ENCODE measurements at places on chromosomes 6 and 20.
A peak's percentile ranks its signal among the peaks of the same experiment; 100 is the strongest.

DNA sequence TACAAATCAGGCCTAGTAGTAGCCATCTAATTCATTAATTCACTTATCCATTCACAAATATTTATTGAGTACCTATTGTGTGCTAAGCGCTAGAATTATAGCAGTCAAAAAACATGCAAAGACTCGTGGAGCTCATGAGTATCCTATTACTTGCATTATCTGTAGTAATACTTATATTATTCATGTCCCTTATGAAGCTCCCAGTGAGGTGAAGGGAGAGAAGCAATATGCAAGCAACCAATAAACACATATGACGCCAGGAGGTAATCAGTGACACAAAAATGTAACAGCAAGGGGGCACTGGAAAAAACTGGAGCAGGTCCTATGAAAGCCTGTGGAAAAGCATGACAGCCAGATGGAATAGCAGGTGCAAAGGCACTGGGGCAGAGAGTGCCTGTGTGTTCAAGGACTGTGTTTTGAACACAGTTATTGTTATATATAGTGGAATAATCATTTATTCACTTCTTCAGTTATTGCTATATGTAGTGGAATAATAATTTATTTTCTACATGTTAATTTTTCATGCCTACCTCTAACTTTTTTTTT lies 109.5 kb downstream of the KIF13A start:
- no peak for DNase-seq

- DNase-seq, result no peak
Observed at GRCh38 chr6:41785689-41786450, 1.6 kb upstream of the TOMM6 start.

DNA sequence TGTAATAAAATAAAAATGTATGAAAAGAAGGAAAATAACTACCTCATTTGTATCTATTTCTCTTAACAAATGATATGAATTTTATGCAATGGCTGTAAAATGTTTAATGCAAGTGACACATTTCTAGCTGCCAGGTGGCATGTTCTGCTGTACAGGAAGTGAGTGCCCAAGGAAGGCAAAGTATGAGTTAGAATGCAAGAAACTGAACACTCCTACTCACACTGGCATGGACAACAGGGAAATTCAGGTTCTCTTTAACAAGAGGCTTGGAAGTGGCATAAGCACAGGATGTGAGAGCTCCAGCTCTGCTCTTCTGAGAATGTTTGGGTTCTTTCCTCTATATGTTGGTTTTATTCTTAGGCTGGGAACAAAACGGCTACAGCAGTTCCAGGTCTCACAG lies 20.4 kb upstream of the LAMA4 start:
- no peak for DNase-seq

- DNase-seq, result peak; percentile 85
Observed at GRCh38 chr20:36153736-36154699, 522 bp upstream of the EPB41L1 start.

- DNase-seq, result no peak
Observed at GRCh38 chr6:92779746-92780145, 639.6 kb downstream of the EPHA7 start.

DNA sequence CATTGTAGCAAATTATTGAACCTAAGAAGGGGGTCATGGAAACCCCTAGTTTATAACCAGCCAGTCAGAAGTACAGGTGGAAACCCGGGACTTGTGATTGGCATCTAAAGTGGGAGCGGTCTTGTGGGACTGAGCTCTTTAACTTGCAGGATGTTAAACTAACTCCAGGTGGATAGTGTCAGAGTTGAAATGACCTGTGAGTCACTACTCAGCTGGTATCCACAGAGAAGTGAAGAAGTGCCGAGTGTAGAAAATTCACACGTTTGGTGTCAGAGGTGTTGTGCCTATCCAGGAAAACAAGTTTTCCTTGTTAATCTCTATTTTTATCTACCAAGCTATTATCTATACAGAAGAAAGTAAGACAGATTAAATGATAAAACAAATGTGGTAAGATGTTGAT lies 179.7 kb downstream of the ADGRG6 start:
- no peak for DNase-seq

- DNase-seq, result no peak
Observed at GRCh38 chr20:24629668-24630067, 160.2 kb downstream of the SYNDIG1 start.

DNA sequence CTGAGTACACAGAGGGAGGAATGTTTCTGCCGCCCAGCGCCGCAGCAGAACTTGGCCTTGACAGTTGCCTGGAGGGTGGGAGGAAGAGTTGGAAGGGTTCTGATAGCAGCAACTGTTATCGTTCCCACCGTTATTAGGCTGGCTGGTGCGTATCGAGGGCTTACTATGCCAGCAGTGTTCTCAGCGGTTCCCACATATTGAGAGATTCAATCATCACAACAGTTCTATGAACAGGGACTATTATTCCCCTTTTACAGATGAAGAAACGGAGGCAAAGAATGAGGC lies 380.1 kb upstream of the SULF2 start:
- DNase-seq, result no peak

- no peak for DNase-seq
Observed at GRCh38 chr6:150617496-150618460, 18.1 kb downstream of the PLEKHG1 start.

- DNase-seq, result no peak
Observed at GRCh38 chr6:91438570-91438969, 851.7 kb upstream of the MAP3K7 start.

DNA sequence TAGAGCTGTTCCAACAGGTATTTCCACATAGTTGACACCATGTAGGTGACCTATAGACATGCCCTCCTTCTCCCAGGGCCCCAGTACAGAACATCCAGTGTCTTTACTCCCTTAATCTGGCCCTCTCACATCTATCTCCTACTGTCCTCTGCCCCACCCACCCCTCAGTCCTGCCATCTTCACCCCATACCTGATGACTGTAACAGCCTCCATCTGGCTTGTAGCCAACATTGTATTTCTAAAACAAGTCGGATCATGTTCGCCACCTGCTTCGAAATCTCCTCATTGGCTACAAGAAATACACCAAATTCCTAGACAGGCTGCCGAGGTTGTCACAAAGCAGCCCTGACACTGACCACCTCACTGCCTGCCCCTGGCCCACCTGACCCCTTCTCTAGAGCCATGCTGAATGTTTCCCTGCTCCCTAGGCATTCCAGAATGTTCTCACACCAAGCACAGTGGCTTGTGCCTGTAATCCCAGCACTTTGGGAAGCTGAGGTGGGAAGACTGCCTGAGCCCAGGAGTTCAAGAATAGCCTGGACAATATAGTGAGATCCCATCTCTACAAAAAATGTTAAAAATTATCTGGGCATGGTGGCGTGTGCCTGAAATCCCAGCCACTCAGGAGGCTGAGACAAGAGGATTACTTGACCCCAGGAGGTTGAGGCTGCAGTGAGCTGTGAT lies 6.0 kb downstream of the ZC3H12D start:
- DNase-seq, result no peak

DNA sequence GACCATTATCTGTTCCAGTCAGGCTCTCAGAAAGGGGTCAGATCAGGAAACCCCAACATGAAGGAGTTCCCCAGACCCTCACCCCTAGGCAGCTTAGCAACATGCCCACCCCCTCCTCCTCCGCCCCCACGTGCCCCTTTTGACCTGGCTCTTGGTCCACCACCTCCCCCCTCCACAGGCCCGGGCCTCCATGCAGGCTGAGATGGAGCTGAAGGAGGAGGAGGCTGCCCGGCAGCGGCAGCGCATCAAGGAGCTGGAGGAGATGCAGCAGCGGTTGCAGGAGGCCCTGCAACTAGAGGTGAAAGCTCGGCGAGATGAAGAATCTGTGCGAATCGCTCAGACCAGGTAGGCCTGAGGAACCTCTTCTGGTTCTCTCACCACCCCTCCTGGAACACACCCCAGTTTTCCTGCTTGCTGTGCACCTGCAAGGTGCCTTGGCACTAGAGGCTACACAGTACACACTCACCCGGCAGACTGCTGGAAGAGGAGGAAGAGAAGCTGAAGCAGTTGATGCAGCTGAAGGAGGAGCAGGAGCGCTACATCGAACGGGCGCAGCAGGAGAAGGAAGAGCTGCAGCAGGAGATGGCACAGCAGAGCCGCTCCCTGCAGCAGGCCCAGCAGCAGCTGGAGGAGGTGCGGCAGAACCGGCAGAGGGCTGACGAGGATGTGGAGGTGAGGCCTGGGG lies 21.9 kb downstream of the DEF6 start:
- no peak for DNase-seq

DNA sequence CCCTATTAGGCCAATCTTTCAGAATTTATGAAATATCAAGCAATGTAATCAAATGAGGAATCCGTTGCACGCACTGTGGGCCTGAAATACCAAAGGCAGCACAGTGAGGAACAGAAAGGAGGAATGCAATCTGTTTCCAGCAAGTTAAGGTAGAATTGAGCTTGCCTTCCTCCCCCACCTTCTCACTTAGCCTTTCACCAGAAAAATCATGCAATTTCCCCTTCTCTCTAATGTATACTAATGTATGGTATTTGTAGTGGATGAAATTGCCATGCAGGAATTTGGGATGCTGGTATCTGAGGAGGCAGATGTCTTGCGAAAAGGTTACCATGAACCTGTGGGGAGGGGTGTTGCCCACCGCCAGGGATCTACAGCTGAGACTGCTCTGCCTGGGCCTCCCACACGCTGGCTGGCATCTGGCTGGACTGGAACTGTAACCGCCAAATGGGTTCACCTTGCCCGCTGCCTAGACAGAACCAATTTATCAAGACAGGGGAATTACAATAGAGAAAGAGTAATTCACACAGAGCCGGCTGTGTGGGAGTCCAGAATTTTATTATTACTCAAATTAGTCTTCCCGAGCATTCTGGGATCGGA lies 222.4 kb upstream of the MYLIP start:
- no peak for DNase-seq

DNA sequence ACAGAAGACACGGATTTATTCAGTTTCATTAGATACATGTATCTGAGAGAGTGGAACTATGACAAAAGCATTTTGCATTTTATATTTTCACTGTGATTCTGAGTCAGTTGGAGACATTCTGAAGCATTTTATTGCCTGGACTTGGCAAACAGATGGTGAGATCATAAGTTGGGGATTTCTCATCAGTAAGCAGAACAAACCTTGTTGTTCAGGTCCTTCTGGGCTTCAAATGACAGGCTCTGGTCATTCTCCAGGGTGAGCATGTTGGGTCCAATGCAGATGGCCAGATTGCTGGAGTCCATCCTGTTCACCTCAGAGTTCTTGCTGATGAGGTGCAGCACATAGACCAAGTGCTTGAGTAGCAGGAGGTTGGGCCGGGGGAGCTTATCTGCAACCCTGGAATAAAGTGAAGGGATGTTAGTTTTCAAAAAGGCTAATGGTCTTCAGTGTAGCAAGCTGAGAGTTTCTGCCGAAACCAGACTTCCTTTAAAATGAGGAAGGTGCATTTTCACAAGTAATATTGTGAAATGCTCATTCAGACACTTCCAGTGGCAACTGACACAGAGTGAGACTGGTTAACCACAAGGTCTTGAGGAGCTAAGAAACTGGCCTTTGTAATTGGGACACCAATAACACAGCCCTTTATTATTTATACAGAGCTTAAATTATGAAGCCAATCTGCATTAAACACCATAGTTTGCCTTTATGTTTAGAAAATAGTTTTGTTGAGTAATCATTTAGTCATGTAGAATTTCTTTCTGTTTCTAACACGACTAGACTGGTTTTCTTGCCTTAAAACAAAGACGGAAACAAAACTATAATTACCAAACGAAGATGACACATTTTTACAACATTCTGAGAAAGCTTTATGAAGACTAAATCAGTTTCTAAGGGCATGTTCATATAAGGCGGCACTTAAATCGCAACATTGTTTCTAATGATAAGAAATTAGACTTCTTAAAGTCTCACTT lies 5.6 kb downstream of the TAGAP start:
- no peak for DNase-seq

- DNase-seq, result no peak
Observed at GRCh38 chr20:2084703-2085102, 16.9 kb upstream of the STK35 start.

GRCh38 chr6:20210158-20210557 lies 2.1 kb downstream of the MBOAT1 start:
- no peak for DNase-seq

GRCh38 chr20:7146552-7147219 lies 379.2 kb downstream of the BMP2 start:
- no peak for DNase-seq

GRCh38 chr6:105677671-105678475 lies 275.0 kb upstream of the PREP start:
- no peak for DNase-seq

DNA sequence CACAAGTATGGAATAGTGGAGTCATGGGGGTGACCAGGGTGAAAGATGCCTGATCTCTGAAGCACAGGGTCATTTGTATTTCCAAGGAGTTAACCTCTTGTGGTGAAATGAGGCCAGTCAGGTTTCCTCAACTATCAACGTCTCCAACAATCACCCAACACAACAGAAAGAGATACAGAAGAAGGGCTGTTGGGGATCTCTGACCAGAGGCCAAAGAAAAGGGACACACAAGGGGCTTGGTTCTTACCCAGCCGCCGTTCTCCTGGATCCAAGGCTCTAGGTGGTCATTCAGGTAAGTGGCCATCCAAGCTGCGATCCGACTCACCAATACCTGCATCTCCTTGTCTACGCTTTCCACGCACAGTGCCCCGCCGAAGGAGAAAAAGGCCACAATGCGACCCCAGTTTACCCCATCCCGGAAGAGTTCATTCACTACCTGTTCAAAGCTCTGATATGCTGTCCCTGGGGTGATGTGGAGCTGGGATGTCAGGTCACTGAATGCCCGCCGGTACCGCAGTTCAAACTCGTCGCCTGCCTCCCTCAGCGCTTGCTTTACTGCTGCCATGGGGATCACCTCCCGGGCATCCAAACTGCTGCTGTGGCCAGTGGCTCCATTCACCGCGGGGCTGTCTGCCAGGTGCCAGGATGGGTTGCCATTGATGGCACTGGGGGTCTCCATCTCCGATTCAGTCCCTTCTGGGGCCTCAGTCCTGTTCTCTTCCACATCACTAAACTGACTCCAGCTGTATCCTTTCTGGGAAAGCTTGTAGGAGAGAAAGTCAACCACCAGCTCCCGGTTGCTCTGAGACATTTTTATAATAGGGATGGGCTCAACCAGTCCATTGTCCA lies 1.0 kb downstream of the BCL2L1 start:
- DNase-seq, result peak; percentile 29

GRCh38 chr6:147287869-147288271 lies 83.7 kb downstream of the STXBP5 start:
- no peak for DNase-seq

GRCh38 chr20:62159839-62160238 lies 16.3 kb downstream of the SS18L1 start:
- no peak for DNase-seq

DNA sequence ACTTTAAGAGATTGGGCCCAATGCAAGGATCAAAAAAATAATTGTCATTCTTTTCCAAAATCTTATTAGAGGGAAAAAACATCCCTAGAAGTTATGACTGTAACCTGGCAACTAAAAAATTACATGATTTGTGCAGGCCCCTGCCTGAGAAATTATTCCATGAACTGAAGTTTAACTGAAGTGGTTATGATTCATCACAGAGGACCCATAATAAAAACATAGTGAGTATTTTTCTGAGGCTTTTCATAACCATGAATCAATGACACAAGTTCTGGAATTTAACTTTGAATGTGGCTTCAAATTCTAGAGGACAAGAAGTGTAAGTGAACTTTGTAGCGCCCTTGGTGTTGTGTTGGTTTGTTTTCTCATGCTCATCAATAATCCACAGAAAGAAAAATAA lies 31.1 kb upstream of the CARMIL1 start:
- no peak for DNase-seq

GRCh38 chr6:111727041-111727440 lies 121.4 kb upstream of the TRAF3IP2 start:
- DNase-seq, result no peak

GRCh38 chr20:46674253-46675083 lies 14.8 kb downstream of the TP53RK start:
- DNase-seq, result no peak

Data from anterior cingulate cortex (tissue), 58 donors.